ENCODE measurements at places on chromosomes 1 and 21.

- peak; percentile 59 for DNase-seq
These were observed 15.0 kb upstream of the LEMD1 start for GRCh38 chr1:205436776-205437410.

GRCh38 chr1:158115126-158115525 lies 65.6 kb upstream of the CD1D start:
- no peak for DNase-seq

DNA sequence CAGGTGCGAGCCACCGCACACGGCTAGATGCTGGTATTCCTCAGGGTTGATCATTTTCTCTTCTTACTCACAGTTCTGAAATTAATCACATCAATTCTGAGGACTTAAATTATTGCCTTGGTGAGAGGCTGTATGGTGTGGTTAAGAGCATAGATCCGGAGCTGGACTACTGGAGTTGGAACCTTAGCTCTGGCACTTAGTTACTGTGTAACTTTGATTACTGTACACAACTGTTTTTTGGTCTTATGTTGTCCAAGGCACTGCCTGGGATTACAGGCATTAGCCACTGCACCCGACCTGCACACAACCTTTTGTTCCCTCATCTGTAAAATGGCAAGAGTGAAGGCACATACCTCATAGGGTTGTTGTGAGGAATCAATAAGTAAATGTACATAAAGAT lies 25.6 kb upstream of the THRAP3 start:
- DNase-seq, result no peak

- peak; percentile 75 for DNase-seq
These were observed 8.3 kb downstream of the NFIA start for GRCh38 chr1:61090546-61091202.

DNA sequence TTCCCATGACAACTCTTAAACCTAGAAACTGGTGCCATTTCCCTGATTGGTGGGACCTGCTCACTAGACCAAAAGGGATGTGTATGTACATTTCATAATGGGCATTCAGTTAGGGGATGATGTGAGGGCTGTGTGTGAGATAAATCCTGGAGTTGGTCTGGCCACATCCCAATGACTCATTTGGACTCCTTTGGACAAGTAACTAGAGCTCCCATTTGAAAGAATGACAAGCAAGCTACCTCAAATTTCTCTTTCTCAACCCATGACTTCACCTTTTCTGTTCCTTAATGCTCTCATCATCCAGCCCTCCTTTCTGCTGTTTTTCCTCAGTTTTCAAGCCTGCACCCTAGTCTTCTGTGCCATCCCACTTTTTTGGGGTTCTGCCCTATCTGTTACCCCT lies 27.9 kb downstream of the EBNA1BP2 start:
- DNase-seq, result no peak

DNA sequence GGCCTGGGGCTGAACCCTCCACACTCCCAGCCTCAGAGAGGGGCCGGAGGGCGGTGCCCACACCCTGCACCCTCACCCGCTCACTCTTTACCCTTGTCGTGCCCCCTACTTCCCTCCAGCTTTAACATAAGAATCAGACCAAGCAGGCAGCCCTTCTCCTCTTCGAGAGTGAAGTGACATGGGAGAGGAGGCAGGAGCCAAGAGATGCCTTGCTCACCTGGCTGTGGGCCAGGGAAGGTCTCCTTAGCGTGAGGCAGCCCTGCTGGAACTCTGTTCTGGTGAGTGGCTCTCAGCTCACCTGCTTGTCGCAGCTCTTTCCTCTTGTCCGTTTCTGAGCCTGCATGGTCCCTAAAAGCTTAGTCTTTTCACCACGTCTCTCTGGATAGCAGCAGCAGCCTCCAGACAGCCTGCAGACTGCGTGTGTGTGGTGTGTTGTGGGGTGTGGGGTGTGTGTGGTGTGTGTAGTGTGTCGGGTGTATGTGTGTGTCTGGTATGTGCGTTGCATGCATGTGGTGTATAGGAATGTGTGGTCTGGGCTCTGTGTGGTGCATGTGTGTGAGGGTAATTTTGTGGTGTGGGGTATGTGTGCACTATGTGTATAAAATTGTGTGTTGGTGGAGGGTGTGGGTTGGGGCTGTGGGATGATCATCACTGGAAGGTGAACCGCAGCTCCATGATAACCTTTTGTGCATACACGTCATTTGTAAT lies 86.7 kb downstream of the CCDC185 start:
- DNase-seq, result peak; percentile 39

GRCh38 chr21:25568246-25568645 lies 39.0 kb downstream of the MRPL39 start:
- no peak for DNase-seq

GRCh38 chr1:116483481-116484309 lies 87.1 kb downstream of the CD58 start:
- DNase-seq, result peak; percentile 68

- no peak for DNase-seq
These were observed 11.9 kb downstream of the PTP4A2 start for GRCh38 chr1:31926252-31926651.

DNA sequence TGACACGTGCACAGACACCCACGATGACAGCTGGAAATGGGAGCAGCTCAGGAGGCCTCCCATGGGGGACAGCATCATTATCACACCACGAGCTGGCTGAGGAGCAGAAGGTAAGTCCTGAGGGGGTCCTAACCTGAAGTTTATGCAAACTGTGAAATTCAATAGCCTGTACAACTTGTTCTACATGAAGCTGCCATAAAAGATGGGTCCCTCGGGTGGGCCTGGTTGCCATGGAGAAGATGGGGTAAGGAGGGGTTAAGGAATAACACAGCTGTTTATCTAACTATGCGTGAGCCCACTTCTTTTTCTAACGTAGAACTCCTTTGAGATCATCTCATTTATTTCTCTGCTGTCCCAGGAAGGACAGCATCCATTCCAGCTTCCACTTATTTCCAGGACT lies 163.4 kb upstream of the CD34 start:
- no peak for DNase-seq

DNA sequence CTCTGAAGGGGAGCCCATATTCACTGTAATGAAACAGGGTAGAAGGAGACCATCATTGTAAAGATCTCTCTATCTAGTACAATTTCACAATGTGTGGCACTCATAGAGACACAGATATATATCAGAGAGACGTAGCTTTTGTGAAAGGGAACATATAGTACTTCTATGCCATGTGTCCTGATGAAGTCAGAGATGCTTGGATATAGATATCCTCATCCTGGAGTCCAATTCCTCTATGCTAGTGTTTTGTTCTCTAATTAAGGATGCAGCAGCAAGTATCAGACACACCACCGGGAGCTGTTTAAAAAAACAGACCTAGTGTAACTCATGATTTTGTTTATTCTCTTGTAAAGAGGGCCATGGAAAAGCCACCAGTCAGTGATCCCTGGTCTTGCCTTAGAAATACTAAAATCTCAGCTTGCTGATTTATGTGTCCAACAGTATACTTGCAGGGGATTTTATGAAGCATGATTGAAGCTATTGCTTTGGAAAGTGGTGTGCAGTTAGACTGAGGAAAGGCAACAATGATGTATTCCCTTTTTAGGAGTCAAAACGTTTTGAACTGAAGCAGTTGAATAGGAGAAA lies 2.5 kb downstream of the NCAM2 start:
- no peak for DNase-seq

DNA sequence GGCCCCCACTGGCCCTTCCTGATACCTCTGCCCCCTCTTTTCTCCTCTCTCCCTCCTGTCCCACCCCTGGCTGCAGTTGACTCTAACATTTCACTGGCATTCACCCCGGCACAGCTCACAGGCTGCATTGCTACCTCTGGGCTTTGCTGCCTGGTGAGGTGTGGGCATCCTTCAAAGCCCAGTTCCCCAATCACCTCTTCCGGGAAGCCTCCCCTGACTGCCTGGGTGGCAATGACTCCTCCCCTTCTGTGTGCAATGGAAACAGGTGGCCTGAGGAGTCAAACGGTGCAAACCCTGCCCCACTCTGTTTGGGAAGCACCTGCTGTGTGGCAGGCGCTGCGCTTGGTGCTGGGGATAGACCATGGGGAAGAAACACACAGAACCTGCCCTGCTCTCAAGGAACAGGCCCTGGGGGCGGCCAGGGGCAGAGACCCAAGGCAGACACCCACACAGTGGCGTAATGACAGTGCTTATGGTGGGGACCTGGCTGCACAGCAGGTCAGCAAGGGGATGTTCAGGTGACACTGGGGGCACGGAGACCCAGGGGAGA lies 39.3 kb upstream of the POFUT2 start:
- DNase-seq, result no peak

GRCh38 chr1:37723390-37724078 lies 31.2 kb downstream of the CDCA8 start:
- DNase-seq, result no peak

DNA sequence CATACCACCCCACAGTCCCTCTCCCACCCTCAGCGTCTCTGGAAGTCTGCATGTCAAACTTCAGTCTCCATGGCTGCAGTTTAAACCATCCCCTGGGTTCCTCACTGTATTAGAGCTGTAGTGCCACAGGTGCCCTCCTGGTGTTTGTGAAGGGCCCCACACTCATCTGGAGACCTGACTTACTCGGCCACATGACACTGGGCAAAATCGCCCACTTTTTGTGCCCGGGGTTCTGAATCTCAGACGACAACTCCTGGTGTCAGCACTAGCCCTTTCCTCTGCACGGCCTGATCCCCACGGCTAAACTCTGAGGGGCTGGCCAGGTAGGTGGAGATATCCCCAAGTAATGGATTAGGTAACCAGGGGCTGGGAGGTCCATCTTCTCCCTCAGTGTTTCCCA lies 6.5 kb downstream of the INKA2 start:
- no peak for DNase-seq

DNA sequence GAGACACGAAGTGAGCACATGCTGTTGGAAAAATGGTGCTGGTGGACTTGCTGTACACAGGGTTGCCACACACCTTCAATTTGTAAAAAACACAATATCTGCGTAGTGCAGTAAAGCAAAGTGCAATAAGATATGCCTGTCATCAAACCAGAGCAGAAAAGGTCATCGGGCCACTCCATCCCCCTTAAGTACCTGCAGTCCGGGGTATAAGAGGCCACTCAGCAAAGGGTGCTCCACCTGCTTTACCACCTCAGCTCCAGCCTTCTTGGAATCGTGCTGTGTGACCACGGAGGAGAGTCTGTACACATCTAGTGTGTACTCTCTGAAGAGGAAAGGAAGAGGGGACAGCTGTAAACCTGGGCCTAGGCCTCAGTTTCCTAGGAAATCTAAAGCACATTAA lies 10.9 kb downstream of the YARS1 start:
- no peak for DNase-seq

DNA sequence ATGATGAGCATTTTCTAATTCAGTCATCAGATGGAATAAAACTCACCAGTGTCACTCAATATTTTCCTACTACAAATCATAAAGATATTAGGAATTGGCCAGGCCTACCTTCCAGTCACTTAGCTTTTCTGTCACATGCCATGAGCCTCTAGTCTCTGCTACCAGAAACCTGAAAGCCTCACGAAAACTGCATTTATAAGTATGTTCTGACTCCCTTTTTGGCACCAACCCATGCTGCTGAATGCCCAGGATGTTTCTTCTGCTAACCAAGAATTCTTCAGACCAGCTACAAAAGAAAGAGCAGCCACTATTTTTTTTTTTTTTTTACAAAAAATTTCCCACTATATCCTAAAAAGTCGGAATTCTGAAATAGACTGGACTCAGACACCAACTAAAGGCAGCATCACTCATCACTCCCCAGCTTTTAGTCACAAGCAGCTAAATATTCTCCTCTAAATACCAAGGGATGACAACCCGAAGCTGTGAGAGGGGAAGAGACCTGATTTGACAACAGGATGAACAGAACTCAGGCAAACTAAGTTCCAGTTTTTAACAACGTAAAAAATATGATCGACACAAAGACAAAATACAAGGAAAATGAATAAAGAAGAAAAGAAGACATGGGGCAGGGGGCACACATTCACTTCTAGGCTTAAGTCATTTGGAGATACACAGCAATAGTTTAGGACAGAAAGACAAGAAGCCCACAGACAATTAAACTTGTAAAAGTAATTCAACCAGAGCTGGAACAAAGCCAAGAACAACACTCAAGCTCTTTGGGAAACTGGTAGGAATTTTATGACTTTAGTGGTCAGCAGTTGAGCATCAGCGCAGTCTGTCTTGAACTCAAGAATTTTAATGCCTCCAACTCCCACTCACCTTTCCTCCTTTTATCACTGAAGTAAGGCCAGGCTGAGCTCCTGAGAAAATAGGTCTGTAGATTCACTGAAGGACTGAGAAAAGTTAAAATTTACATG lies 1.7 kb downstream of the DCAF8 start:
- DNase-seq, result no peak

- no peak for DNase-seq
These were observed 13.8 kb downstream of the ADORA3 start for GRCh38 chr1:111489604-111490003.

DNA sequence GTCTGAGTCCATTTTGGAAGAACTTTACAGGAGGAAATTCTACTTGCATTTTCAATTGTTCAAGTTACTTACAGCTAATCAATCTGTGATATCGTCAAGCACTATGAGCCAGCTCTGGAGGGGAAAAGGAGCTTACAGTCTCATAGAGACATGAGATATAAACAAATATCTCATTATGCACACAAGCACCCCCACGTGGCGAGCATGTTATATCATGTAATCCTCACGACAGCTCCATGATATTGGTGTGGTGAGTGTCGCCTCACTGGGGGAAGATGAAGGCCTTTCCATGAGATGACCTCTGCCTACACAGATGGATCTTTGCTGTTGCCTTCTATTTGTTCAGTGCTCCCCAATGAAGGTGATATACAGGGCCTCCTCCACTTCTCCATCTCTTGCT lies 34.6 kb downstream of the TNR start:
- no peak for DNase-seq

- no peak for DNase-seq
These were observed at the start of gene LHX4 for GRCh38 chr1:180229483-180230415. TSS of gene LHX4 (plus strand) at chr1:180230264. CDS start at chr1:180230530, 266 bp downstream.

DNA sequence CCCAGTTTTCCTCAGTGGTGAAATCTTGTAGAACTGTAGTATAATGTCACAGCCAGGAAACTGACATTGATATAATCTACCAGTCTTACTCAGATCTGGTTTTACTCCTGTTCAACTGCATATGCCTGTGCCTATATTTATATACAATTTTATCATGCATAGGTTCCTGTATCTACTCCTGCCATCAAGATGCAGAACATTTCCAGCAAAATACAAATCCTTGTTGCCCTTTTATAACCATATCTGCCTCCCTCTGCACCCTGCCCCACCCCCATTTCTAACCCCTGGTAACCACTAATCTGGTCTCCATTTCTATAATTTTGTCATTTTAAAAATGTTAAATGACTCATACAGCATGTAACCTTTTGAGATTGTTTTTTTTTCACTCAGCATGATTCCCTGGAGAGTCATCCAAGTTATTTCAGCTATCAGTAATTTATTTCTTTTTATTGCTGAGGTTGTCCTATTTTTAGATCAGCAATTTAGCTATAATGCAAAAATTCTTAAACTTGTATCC lies 8.1 kb downstream of the UTP25 start:
- DNase-seq, result no peak

- no peak for DNase-seq
These were observed 87.4 kb upstream of the TTC39A start for GRCh38 chr1:51417496-51418383.

GRCh38 chr1:172460887-172461315 lies 17.0 kb upstream of the PIGC start:
- DNase-seq, result no peak

DNA sequence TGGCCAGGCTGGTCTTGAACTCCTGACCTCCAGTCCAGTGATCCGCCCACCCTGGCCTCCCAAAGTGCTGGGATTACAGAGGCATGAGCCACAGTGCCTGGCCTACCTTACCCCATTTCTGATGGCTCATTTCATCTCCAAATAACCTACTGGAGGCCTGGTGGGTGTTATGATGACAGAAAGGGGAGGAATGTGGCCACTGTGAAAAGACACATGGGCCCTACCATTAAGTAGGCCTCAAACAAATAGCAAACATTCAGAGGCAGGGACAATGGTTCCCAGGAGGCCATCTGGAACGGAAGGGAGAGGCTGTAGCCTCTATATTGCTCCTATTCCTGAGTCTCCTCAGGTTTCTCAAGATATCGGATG lies 932 bp upstream of the FCRLA start:
- no peak for DNase-seq
